ENCODE measurements at places on chromosomes 3 and 15.

DNA sequence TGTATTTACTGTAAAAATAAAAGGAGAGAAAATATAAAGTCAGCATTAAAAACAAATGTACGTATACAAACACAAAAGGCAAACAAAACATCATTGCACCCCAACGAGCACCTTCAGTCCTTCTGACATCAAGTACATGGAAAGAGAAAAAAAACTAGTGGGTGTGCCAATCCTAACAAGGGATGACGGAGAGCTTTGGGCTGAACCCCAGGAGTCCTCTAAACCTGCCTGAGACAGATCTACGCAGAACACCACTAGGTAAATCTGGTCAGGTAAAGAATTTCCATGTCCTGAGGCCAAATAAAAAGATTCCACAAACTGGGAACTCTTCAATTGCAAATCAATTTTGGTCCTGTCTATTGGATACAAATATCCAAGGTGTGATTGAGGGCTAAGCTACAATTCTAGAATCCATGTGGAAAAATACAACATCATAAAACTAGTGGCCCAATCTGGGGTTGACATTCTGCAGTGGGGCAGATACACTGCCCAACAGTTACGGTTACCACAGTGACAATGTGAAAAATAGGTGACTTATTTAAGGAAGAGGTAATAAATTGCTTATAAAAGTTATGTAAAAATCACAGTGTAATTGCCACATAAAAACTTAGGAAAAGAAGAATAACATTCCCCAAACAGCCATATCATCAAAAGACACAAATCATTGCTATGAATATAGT is 14.2 kb downstream of the IFT80 start:
- DNase-seq: no peak

GRCh38 chr3:159263750-159264553 is 462.1 kb downstream of the MFSD1 start:
- peak; percentile 21 for DNase-seq

GRCh38 chr3:94246171-94246570 is 183.3 kb downstream of the NSUN3 start:
- DNase-seq: no peak

GRCh38 chr3:70606018-70606417 is 293.6 kb upstream of the MDFIC2 start:
- DNase-seq: no peak

GRCh38 chr15:84079885-84080777 is 155.4 kb upstream of the GOLGA6L4 start:
- peak; percentile 21 for DNase-seq

DNA sequence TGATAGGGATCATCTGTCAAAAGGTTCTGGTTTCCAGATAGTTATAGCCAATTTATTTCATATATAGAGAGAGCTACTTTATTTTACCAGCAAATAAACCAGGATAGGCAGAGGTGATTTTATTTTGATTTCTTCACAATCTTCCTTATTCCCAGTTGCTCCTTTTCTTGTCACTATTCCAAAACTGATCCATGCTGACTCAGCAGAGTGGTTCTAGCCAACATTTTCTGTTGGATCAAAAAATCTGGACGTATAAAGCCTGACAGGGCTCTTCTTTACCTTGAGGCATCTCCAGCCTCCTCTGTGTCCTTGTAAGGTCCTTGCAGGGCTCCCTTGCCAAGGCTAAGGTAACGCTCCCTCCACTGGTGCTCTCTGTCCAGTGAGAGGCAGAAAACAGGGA is 15.8 kb downstream of the HDC start:
- DNase-seq: no peak

- DNase-seq: no peak
Measured at GRCh38 chr3:126300001-126300760, 57.0 kb downstream of the KLF15 start.

- DNase-seq: peak; percentile 94
Measured at GRCh38 chr3:127786353-127787070, 35.8 kb downstream of the MGLL start.

- no peak for DNase-seq
Measured at GRCh38 chr15:83100097-83100646, 7.3 kb upstream of the TM6SF1 start.

GRCh38 chr3:188826574-188826973 is 345.2 kb upstream of the TPRG1 start:
- DNase-seq: no peak

- no peak for DNase-seq
Measured at GRCh38 chr15:85025516-85026251, 44.0 kb downstream of the PDE8A start.

DNA sequence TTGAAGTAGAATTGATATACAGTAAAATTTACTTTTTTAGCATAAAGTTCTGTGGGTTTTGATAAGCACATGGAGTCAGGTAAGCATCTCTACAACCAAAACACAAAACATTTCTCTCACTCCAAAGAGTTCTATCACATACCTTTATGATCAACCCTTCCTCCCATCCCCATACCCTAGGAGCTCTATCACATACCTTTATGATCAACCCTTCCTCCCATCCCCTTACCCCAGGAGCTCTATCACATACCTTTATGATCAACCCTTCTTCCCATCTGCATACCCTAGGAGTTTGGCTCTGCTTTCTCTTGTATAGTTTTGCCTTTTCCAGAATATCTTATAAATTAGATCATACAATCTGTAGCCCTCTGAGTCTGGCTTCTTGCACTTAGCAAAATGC is 315.1 kb downstream of the ROBO2 start:
- DNase-seq: no peak

GRCh38 chr15:59051873-59052861 is 52.8 kb upstream of the CCNB2 start:
- no peak for DNase-seq

DNA sequence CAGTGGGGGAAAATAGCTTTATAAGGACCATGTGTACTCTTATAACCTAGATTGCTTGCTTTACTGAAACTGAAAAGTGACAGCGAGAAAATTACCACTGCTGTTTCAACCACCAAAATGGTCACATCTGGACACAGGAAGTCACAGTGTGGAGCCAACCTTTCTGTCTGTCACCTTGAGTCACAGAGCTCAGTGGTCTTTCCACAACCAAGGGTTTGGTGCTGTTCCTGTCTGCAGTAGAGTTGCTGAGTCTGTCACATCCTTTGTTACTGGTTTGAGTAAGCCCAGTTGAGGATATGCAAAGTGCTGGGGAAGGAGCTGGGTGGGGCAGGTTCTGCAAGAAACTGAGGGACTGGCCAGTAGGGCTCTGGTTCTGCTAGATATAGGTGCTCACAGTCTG is 139.1 kb upstream of the EIF1B start:
- no peak for DNase-seq

- DNase-seq: no peak
Measured at GRCh38 chr3:176590722-176591121, 606.6 kb downstream of the TBL1XR1 start.

GRCh38 chr3:12629560-12629959 is 34.4 kb downstream of the RAF1 start:
- no peak for DNase-seq

- DNase-seq: no peak
Measured at GRCh38 chr3:76570436-76571057, 469.4 kb upstream of the ROBO2 start.

DNA sequence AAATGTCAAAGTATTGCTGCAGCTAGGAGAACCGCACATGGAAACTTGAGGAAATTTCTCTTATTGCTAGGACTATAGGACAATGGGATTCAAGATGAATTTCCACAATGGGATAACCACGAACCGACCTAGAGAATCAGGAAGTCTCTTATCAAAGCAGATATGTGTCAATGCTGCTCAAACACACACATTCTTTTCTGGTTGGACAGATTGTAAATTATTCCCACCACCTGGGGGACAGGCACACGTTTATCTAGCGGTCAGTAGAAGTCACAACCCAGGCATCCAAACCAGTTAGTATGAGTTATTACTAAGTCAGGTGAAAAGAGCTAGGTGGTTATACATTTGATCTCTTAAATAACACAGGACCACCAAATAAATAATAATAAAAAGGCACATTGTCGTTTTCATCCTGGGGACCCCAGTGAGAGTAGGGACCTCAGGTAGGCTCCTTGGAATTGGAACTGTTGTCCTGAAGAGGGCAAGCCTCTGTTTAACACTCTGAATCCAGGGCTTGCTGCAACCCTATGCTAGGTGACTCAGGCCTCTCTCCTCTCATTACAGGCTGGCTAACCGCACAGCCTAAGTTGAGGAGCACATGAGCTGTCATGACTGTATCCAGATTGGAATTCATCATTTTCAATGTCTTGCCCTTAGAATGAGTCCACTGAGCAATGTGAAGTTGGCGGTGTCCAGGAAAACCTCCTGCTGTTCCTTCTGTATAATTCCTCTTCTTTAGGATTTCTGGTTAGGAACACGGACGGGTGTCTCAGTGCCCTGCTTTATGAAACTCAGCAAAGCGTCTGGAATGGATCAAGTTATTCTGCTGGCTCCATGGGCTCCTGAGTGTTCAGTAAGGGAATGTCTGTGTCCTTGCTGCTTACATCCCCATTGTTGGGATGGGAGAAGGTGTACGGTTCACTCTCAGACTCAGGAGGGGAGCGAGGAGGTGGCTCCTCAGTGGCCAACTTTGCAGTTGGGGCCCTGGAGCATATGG is 59.0 kb downstream of the CLEC3B start:
- no peak for DNase-seq

DNA sequence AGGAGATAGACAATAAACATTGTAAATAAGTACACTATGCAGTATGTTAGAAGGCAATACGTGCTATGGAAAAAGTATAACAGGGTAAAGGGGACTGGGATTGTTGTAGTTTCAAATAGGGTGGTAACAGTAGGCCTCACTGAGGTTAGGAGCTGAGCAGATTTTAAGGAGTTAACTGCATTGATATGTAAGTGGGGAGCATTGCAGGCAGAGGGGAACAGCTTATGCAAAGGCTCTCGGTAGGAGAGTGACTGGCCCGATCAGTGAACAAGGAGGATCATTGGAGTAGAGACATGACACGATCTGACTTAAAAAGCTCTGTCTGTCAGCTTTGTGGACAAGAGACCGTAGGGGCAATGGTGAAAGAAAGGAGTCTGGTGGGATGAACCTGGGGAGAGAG is 46.8 kb downstream of the PCCB start:
- no peak for DNase-seq

GRCh38 chr3:182617500-182617899 is 175.8 kb upstream of the ATP11B start:
- no peak for DNase-seq

DNA sequence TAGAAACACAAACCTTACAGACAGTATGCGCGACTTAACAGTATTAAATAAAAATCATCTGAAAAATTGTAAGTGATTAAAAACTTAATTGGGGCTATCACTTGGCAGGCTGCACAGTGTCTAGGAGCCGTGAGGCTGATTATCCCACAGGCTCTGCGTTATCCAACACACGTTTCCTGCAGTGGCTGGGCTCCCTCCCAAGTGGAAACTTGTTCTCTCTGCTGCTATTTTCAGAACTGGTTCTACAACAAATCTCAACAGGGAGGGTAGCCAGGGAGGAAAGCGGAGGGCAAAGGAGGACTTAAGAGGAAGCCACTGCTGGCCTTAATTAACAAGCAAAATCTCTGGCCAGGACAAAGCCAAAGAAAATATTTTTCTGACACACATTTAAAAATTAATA is 555.2 kb downstream of the MAGI1 start:
- no peak for DNase-seq

- no peak for DNase-seq
Measured at GRCh38 chr15:101275018-101275417, 2.3 kb downstream of the SELENOS start.

- no peak for DNase-seq
Measured at GRCh38 chr3:137062250-137062649, 104.5 kb downstream of the IL20RB start.

- no peak for DNase-seq
Measured at GRCh38 chr3:1056744-1057143, 36.1 kb upstream of the CNTN6 start.

GRCh38 chr3:117126946-117127546 is 417.5 kb downstream of the TUSC7 start:
- no peak for DNase-seq

DNA sequence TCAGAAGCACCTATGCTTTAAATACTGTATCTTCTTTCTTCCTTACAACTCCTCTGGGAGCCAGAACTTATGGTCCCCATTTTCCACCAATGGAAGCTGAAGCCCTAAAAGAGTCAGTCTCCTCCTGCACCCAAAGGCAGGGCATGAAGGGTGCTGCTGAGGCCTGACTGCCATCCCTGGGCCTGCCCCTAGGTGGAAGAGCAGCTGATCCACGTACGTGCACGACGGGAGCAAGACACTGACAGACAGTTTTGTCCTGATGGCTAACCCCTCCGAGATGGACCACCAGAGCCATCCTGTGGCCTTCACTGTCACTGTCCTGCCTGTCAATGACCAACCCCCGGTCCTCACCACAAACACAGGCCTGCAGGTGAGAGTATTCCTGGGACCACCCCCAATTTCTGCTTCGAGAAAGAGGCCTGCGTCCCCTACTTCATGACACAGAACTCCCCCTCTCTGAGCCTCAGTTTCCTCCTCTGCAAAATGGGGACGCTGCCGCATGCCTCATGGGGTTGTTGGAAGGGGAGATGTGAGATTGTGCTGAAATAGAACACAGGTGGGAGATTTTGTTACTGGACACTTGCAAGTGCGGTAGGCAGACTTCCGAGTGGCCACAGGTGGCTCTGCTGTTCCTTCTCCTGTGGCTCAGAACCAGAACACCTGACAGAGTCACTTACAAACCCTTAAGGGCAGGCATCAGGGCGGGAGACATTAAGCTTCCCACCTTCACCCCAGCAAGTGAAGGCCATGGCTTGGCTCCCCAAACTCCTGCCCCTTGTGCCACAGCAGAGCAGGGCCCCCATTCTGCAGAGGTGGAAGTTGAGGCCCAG is 175.4 kb downstream of the TBC1D2B start:
- no peak for DNase-seq

- DNase-seq: no peak
Measured at GRCh38 chr3:14688525-14688924, 13.6 kb downstream of the C3orf20 start.

- no peak for DNase-seq
Measured at GRCh38 chr3:24648063-24648462, 153.4 kb upstream of the THRB start.

DNA sequence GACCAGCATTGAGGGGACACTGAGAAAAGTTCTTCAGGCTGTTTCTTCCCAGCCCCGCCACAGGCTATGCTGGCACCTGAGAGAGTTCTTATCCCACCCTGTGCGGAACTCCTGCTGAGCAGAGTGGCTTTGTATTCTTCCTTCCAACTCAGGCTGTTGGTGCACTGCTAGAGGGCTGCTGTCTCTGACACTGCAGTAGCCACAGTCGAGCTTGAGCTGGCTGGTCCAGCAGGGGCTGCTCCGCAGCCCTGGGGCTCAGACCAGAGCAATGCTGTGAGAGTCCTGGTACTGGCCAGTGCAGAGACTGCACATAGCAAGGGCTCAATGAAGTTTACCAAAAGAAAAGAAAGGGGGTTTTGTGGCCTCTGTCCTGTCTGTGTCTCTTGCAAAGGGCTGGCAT is 3.6 kb downstream of the GNAI2 start:
- no peak for DNase-seq

Data from NCI-H2081 treated with DMSO at 0.1 percent for 48 hours (cell line).